Immature natural killer cell (primary cell): ENCODE measurements at places on chromosomes 1 and 21.
A peak's percentile ranks its signal among the peaks of the same experiment; 100 is the strongest.

GRCh38 chr1:64595871-64596515 lies 126.1 kb downstream of the CACHD1 start:
- peaks cover 5% of the 10 kb centered on the region for H3K27me3 ChIP-seq
- H3K4me3 ChIP-seq: no peak overlapping the region
- no peaks in the 10 kb centered on the region for H3K4me1 ChIP-seq

- no peak for DNase-seq
- no peaks in the 10 kb centered on the region for H3K36me3 ChIP-seq
- H3K27me3 ChIP-seq: peaks cover 2% of the 10 kb centered on the region
- no peak overlapping the region for H3K4me3 ChIP-seq
- H3K27ac ChIP-seq: no peak overlapping the region
Measured at GRCh38 chr21:45525910-45526306, 16.3 kb downstream of the SLC19A1 start.

DNA sequence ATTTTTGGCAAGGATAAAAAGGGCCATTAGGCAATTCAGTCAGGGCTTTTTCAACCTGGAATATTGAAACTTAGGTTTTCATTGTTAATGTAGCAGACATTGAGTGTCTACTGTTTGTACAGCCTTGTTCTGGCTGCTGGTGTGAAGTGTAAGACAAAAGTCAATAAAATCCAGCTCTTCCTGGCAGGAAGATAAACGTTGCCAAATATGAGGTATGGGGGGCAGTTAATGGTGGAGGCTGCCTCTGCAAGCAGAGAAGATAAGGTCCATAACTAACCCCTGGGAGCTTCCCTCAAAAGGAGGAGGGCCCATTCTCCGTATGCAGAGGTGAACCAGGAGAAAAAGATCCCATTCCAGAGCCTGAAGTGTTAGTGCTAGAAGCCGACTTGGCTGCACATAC lies 19.5 kb upstream of the SHE start:
- no peaks in the 10 kb centered on the region for H3K36me3 ChIP-seq
- DNase-seq: no peak
- H3K4me3 ChIP-seq: no peak overlapping the region
- H3K27ac ChIP-seq: no peak overlapping the region
- no peaks in the 10 kb centered on the region for H3K4me1 ChIP-seq
- no peaks in the 10 kb centered on the region for H3K27me3 ChIP-seq

DNA sequence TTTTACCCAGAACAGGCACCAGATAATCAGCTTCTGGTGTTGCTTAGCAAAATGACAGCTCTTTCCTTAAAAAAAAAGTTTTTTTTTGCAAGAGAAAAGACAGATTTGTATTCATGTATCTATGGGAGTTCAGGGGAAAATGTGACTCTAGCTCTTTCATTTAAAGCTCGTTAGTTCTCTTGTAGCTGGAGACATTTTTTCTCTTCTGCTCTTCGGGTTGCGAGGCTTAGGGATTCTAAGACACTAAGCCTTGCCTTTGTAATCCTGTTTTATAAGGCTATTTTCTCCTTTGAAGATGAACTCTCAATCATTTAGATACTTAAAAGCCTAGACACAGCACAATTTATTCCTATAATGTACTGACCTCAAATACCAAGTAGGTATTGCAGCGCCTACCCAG lies 40.3 kb upstream of the EDARADD start:
- no peaks in the 10 kb centered on the region for H3K36me3 ChIP-seq
- no peaks in the 10 kb centered on the region for H3K4me1 ChIP-seq
- no peak overlapping the region for H3K27ac ChIP-seq
- no peak for DNase-seq
- no peak overlapping the region for H3K4me3 ChIP-seq

GRCh38 chr1:209554761-209555611 lies 28.5 kb upstream of the CAMK1G start:
- no peak overlapping the region for H3K27ac ChIP-seq
- peaks cover 4% of the 10 kb centered on the region for H3K27me3 ChIP-seq
- H3K4me3 ChIP-seq: no peak overlapping the region
- DNase-seq: no peak
- no peaks in the 10 kb centered on the region for H3K36me3 ChIP-seq

GRCh38 chr1:221753828-221754188 lies 11.9 kb upstream of the DUSP10 start:
- H3K4me1 ChIP-seq: no peaks in the 10 kb centered on the region
- H3K27ac ChIP-seq: no peak overlapping the region
- peaks cover 3% of the 10 kb centered on the region for H3K27me3 ChIP-seq
- H3K36me3 ChIP-seq: no peaks in the 10 kb centered on the region
- no peak overlapping the region for H3K4me3 ChIP-seq

GRCh38 chr1:27099587-27100334 lies 55.2 kb downstream of the SLC9A1 start:
- peak; percentile 14 for DNase-seq
- H3K27ac ChIP-seq: peak overlapping the region; percentile 91
- no peak overlapping the region for H3K4me3 ChIP-seq
- H3K36me3 ChIP-seq: no peaks in the 10 kb centered on the region

- H3K27me3 ChIP-seq: no peaks in the 10 kb centered on the region
- H3K4me1 ChIP-seq: peaks cover 54% of the 10 kb centered on the region
- H3K4me3 ChIP-seq: peak overlapping the region; percentile 19
- peak overlapping the region; percentile 30 for H3K27ac ChIP-seq
- H3K36me3 ChIP-seq: peaks cover 15% of the 10 kb centered on the region
Measured at GRCh38 chr21:17798796-17799195, 20.4 kb downstream of the C21orf91 start.

DNA sequence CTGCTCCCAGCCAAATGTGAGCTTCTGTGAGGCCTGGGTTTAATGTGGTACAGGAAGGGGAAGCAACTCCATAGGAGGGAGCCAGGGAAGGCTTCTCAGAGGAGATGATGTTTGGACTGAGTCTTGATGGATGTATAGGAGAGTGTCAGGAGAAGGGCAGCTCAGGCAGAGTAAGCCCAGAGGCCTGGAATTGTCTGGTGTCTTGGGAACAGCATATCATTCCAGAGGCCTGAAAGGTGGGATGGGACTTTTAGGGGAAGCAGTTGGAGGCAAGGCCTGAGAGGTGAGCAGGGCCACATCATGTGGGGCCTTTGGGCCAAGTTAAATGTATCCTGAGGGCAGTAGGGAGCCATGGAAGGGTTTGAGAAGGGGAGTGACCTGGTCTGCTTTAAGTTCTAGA lies 148.6 kb upstream of the WNT4 start:
- no peaks in the 10 kb centered on the region for H3K4me1 ChIP-seq
- no peak overlapping the region for H3K4me3 ChIP-seq
- DNase-seq: no peak
- no peaks in the 10 kb centered on the region for H3K36me3 ChIP-seq

DNA sequence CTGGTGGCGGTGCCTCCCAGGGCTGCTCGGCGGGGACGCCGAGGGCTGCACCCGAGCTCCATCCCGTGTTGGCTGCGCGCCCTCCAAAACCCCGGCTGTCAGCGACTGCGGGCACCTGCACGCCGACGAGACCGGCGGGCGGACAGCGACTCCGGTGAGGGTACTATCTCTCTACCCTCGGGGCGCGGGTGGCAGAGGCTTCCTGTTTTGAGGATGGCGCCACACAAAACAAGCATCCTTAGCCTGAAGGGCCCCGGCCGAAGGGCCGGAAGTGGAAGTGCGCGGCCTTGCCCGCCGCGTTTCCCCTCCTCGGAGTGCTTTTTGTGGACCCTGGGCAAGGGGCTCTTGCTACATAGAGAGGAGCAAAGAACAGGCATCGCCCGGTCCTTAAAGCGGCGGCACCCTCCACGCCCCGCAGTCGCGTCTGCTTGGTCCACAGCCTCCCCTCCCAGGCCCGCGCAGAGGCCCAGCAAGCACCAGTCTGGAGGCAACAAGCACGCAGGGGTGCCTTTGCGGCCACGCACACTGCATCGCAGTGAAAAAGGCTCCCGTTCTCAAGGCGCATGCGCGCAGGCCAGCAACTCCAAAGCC lies 561 bp upstream of the COQ8A start:
- peaks cover 26% of the 10 kb centered on the region for H3K27me3 ChIP-seq
- peaks cover 13% of the 10 kb centered on the region for H3K36me3 ChIP-seq
- H3K27ac ChIP-seq: peak overlapping the region; percentile 95
- no peak for DNase-seq

- no peak for DNase-seq
- H3K36me3 ChIP-seq: no peaks in the 10 kb centered on the region
- no peak overlapping the region for H3K4me3 ChIP-seq
- H3K27me3 ChIP-seq: peaks cover 2% of the 10 kb centered on the region
- H3K4me1 ChIP-seq: no peaks in the 10 kb centered on the region
Measured at GRCh38 chr1:56403321-56403720, 176.0 kb downstream of the PLPP3 start.

DNA sequence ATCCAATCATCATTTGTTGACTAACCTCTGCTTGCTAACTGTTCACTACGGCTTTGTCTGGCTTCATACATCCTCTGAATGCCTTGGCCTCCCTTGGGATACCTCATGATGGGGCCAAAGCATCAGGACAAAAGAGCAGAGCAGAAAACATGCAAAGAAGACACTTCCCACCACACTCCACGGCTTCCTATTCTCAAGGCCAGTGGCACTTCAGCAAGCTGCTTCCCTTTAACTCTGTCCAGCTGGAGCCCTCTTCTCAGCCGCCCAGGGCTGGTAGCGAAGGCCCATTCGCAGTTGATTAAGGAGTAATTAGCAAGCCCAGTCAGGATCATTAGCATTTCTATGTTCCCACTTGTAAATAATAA lies 224.3 kb upstream of the FGGY start:
- H3K27ac ChIP-seq: no peak overlapping the region
- peaks cover 38% of the 10 kb centered on the region for H3K4me1 ChIP-seq
- H3K27me3 ChIP-seq: no peaks in the 10 kb centered on the region

DNA sequence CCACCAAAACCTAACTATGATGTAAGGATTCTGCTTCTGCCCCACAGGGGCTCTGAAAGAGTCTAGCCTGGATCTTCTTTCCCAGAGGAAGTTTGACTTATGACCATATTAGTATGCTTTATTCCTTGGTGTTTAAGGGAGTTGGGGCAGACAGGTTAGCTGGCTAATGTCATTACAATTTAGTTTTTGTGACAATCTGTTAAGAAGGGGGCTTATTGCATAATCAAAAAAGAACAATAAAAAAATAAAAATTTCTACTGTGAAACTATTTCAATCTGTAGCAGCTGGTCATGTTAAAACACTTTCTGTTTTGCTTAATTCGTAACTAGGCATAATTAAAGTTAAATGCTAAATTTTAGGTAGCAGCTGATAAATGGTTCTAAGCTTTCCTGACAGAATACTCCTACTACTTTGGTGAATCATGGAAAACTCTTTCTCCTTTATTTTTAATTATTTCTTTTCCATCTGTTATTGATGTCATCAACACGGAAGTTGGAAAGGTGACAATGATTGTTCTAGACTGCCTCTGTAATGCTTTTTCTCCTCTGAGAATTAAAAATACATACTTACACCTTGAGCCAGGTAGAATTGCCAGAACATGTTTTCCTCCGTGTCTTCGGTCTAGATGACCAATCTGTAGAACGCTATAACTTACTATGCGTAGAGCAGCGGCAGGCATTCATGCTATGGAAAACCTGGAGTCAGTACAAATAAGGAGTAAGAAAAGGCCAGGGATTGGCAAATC lies 18.6 kb downstream of the DYRK3 start:
- H3K27ac ChIP-seq: no peak overlapping the region
- no peaks in the 10 kb centered on the region for H3K4me1 ChIP-seq
- H3K27me3 ChIP-seq: peaks cover 1% of the 10 kb centered on the region
- no peak for DNase-seq
- no peak overlapping the region for H3K4me3 ChIP-seq
- H3K36me3 ChIP-seq: no peaks in the 10 kb centered on the region

DNA sequence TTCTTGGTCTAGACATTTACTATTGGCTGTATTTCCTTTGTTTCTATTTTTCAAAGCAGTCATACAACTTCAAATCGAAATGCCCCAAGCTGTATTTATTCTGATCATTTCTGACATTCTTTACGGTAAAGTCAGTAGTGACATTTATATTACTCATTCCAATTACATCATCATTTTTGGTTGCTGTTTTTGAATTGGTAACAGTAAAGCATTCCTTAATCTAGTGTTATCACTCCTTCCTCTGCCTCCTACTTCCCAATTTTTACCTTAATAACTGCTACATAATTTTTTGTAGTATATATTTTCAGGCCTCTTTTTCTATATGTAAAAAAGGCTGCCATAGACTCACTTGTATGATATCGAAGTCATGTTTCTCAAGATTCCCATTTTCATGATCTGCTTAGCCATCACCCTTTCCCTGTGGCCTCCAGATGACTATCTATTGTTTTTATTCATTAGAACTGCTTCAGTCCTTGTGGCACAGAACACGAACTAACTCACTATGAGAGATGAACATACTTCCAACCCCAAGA lies 167.2 kb downstream of the RUNX1 start:
- H3K4me1 ChIP-seq: peaks cover 25% of the 10 kb centered on the region
- H3K4me3 ChIP-seq: peak overlapping the region; percentile 54
- DNase-seq: no peak

GRCh38 chr1:181846681-181847080 lies 214.8 kb downstream of the ZNF648 start:
- H3K36me3 ChIP-seq: no peaks in the 10 kb centered on the region
- no peak overlapping the region for H3K27ac ChIP-seq
- no peak for DNase-seq
- H3K4me1 ChIP-seq: no peaks in the 10 kb centered on the region
- no peaks in the 10 kb centered on the region for H3K27me3 ChIP-seq

DNA sequence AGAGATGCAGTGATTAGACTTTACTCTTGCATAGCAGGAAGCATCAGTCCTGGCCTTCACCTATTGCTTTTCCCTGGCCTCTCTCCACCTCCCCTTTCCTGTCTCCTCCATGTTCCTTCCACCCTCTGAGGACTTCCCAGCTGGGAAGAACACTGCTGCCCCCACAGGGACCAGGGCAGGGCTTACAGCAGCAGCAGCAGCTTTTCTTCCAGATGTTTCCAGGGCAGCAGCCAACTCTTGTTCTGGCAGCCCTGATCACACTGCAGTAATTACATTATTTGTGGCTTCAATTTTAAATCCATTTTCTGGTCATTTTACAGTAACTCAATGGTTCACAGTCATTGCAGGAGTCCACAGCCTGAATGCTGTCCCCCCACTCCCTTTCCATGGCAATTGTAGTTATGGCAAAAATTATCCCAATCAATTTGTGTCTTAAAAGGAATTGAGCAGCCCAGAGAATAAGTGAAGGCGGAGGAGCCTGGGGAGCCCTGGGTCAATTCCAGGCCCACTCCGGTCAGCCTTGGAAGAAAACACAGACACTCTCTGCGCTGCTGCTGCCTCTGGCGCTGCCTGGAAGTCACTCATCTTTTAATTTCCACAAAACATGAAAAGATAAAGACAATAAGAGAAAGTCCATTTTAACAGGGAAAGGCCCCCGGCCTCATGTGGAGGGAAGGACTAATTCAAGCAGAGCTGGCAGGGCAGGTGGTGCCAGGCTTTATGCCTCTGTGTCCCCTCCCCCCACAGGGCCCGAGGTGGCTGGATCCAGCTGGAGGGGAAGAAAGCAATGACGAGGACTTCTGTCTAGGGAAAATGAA lies 148.6 kb downstream of the GRIK3 start:
- no peak overlapping the region for H3K4me3 ChIP-seq
- no peaks in the 10 kb centered on the region for H3K36me3 ChIP-seq
- H3K27me3 ChIP-seq: peaks cover 8% of the 10 kb centered on the region
- DNase-seq: no peak

DNA sequence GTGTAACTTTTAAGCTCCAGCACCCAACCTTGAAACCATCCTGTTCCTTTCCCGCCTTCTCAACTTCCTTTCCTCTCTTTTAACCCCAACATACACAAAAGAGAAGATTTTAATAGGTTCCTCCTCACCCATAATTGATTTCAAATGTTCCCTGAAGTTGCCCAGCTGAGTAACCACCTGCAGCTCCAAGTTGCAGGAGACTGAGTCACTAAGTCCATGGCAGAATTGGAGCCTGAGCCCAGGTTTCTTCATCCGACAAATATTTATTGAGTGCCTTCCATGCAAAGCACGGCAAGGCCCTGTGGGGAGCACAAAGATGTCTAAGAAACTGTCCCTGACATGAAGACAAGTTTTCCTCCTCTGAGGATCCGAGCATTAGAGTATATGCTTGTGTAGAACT lies 97.7 kb downstream of the PAPPA2 start:
- no peak for DNase-seq
- no peak overlapping the region for H3K4me3 ChIP-seq
- no peak overlapping the region for H3K27ac ChIP-seq
- H3K36me3 ChIP-seq: no peaks in the 10 kb centered on the region
- no peaks in the 10 kb centered on the region for H3K4me1 ChIP-seq
- H3K27me3 ChIP-seq: no peaks in the 10 kb centered on the region
